ENCODE measurements at places on chromosomes 6 and 20.

DNA sequence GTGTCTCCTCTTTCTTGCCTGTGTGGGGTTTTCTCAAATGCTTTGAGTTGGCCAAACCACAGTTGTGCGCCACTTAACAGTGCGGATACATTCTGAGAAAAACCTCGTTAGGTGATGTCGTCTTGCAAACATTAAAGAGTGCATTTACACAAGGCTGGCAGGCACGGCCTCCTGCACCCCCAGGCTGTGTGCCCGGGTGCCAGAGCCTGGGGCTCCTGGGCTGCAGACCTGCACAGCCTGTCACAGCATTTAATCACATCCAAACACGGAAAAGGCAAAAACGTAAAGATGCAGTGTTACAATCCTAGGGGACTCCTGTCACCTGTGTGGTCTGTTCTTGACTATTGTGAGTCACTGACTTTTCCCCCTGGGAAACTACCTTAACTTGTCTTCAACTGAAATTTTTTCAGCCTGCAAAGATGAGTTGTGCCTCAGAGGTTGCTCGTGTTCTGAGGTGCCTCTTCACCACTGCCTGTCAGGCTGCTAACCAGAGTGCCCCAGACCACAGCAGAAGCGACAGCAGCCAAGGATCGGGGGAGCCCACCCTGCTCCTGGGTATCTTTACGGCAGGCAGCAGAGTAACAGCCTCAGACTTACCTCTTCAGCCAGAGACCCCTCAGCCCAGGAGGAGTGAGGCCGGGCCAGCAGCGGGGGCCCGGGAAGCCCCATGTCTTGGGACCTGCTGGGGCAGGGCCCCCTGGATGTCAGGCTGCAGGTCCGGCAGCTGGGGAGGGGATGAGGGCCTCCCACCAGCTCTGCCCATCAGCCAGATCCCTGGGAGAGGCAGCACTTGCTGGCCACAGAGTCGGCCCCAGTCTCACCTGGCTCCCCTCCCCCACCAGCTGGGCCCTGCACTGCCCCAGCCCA, 683 bp upstream of the C20orf204 start:
- DNase-seq, result no peak

DNA sequence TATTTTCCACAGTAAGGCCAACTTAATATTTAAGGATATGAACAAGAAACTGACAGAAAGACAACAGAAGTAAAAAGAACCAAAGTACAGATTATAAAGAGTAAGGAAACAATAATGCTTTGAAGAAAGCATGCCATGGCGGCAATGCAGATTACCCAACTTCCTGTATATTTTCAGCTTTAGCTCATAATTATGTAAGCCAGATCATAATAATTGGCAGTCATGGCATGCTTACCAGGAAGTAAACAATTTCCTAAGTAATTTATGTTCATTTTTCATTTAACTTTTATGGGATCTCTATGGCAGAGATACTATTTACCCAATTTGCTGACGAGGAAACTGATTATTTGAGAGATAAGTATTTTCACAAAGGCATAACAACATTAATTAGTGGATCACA, 988.7 kb downstream of the HACE1 start:
- no peak for DNase-seq

DNA sequence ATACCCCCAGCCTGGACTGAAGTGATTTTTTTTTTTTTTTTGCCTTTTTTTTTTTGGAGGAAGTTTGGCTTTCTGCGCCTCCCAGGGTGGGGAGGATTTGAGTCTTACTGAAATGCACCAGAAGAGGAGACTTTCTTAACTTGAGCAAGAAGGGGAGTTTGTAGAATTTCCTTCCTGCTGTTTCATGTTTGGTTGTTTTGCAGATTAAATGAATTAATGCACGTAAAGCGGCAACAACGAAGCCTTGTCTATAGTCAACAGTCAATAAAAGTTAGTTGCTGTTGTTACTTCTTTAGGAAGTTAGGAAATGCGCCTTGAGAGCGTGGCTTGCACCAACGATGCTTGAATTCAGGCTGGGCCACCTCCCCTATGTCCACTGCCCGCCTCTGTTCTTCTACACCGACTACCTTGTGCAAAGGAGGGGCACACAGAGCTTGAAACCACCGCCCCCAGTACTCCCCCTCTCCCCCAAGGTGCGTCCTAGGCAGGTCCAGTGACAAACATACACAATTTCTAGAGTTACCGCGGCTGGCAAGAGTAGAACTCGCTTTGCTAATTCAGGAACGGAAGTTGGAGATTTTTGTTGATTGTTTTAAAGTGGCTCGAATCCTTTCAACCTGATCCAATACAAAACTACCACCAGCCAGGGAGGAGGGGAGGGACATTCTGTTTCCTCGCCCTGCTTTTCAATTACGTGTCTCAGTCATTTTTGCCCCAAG, 830 bp upstream of the CYP24A1 start:
- no peak for DNase-seq

DNA sequence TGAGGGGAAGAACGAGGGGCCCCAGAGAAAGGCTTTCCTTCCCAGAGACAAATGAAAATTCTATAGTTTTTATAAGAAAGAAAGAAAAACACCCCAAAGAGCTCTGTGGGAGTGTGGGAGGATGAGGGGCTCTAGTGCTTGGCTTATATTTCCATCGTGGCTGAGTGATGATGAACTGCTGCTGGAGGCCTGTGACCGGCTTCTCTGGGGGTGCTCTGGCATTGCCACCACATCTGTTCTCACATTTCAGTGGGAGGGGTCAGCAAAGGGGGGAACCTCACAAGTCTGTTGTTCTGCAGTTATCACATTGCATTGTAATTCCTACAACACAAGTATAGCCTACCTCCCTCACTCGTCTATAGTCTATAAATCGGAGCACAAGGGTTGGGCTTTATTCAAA, 67.6 kb upstream of the BACH2 start:
- no peak for DNase-seq

DNA sequence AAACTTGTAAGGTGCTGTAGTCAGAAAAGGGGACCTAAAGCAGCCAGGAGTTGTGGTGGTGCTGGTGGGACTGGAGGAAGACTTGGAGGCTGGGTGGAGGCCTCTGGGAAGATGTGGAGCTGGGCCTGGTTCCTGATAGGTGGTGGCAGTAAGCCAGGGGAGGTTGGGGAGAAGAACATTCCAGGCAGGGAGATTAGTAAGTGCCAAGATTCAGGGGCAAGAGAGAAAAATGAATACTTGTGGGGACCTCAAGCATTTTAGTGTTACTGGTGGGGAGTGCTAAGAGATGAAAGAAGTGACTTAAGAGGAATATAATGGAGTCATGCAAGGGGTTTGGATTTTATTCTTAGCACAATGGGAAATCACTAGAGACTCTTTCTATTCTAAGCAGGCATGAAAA, 79.0 kb upstream of the B3GAT2 start:
- DNase-seq, result no peak

GRCh38 chr6:146901940-146902816, 302.0 kb upstream of the STXBP5 start:
- no peak for DNase-seq

GRCh38 chr6:117409863-117410262, 15.9 kb downstream of the ROS1 start:
- DNase-seq, result no peak
